8988T (cell line): ENCODE measurements at places on chromosomes 11 and 22.

GRCh38 chr11:8026982-8027381, 39.8 kb downstream of the EIF3F start:
- no peak for DNase-seq

DNA sequence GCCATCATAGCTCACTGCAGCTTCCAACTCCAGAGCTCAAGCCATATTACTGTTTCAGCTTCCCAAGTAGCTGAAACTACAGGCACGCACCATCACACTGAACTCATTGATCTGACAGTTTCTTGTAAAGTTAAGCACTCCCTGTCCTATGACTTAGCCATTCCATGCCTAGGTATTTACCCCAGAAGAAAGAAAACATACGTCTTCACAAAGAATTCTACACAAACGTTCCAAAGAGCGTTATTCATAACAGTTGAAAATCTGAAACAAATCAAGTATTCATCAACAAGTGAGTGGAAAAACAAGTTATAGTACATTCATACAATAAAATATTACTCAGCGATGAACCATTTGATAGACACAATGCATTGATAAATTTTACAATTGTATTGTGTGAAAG, 7.8 kb upstream of the NLRP10 start:
- DNase-seq = no peak

DNA sequence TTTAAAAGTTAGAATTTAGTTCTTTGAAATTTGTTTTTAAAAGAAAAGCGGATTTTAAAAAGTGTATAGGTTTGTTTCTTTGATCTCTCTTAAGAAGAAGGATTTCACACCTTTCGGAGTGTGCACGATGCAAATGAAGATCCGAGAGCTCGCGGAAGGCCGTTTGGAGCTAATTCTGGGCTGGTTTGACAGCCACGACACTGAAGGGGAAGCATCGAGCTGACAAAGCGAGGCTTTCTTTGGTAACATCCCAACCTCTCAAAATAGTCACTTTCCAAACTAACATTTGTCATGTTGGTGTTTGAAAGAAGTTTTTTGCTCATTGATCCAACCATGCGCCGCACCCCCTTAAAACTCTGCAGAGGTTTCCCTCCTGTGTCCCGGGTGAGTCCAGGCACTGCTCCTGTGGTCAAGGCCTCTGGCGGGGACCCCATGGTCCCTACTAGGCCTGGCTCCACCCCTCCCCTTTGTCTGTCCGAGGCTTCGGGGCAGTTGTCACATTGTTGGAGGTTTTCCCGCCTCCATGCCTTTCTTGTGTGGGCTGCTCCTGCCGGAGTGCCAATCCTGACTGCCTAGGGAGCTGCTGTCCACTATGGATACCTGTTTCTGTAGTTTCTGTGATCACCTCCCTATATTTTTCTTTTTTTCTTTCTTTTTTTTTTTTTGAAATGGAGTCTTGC, 39.7 kb downstream of the MPPED1 start:
- DNase-seq = no peak

GRCh38 chr11:71568704-71569349, 3.5 kb downstream of the KRTAP5-10 start:
- no peak for DNase-seq

DNA sequence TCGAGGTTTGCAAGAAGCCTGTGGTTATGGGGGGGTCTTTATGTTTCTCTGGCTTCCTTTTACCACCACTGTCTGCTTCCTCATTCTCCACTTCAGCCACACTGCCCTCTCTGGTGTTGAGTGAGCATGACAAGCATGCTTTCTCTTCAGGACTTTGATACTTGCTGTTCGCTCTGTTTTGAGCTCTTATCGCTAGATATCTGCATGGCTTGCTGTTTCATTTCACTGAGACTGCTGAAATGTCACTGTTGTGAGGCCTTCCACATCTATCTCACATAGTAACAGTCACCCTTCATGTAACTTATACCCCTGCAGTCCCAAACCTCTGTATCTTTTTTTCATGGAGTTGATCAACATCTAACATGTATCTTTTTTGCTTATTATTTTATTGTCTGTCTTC, 59.8 kb downstream of the TMEM135 start:
- peak; percentile 28 for DNase-seq
